NCI-H345 (cell line): ENCODE measurements at places on chromosomes 6 and 20.

DNA sequence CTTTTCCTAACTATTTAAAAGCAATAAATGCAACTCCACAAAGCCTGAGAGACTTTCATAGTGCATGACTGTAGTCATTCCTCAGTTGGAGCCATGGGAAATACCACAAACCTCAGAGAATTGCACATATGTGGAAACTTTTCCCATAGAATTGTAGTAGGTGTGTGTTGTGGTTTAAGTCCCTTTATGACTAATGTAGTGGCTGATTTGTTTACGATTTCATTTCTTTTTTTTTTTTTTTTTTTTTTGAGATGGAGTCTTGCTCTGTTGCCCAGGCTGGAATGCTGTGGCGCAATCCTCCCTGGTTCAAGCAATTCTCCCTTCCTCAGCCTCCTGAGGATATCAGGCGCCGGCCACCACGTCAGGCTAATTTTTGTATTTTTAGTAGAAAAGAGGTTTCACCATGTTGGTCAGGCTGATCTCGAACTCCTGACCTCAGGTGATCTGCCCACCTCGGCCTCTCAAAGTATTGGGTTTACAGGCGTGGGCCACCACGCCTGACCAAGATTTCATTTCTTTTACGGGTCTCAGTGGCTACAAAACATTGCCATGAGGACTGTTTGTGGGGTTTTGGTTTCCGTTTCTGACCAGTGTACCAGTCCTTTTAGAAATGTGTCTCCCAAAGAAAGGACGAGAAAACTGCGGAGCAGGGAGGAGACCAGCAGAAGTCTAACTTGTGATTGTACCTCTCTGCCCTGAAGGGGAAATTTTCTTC, 212.1 kb upstream of the MARCKS start:
- DNase-seq, result no peak

DNA sequence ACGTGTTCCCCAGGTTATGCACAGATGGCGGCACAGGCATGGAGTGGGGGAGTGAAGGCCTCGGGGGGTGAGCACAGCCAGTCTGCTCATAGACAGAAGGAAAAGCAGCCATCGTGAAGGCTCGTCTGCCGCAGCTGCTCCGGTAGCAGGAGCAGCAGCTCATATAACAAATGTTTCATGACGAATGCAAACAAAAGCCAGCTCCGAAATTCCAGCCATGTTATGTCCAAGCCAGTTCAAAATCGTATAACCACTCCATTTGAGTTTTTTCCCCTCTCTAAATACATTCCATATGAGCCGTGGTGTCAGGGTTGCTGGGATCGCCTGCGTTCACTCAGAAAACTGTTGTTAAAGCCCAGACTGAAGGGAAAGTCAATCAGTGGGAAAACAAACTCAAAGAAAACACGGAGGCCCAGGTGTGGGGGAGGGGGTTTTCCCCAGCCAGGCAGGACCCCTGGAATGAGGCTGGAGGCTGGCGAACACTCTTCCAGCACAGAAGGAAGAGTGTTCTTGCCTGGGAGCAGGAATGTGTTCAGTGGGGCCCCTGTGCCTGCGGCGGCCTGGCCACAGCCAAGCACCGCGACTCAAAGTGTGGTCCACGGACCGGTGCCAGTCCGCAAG, 280.4 kb upstream of the TAB2 start:
- no peak for DNase-seq

- DNase-seq, result no peak
Measured at GRCh38 chr20:14824996-14825395, 487.6 kb upstream of the FLRT3 start.

GRCh38 chr6:32627831-32628230, 9.4 kb upstream of the HLA-DQA1 start:
- DNase-seq, result no peak

DNA sequence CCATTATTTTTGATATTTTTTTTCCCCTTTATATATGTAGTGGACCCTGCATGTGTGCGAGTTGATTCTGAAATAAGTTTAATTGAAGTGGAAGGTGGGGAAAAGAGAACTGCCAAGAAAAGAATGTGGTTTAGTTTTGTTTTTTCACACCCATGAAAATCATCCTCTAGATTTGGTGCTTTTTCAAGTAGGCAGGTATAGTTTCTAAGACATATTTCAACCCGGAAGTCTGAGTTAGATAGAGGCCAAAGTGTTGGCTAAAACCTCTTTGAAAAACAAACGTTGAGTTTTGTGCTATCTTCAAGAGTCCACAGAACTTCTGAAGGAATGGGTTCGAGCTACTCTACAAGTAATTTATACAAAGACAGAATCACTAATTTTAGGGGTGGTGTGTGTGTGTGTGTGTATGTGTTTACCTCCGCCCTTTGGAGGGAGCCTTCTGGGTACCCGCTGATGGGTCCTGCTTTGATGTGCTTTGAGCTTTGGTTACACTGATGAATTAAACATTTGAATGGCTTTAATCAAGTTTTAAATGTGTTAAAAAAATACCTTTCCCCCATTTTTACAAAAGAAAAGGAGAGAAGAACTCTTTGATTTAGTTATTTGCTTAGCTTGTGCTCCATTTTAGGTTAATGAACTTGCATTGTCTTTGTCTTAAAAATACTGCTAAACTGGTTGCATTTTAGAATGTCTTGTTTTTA, 2.5 kb downstream of the RREB1 start:
- no peak for DNase-seq

- peak; percentile 36 for DNase-seq
Measured at GRCh38 chr6:138162111-138162954, 594 bp downstream of the ARFGEF3 start.

GRCh38 chr6:156175971-156176421, 601.2 kb upstream of the ARID1B start:
- DNase-seq, result peak; percentile 83

DNA sequence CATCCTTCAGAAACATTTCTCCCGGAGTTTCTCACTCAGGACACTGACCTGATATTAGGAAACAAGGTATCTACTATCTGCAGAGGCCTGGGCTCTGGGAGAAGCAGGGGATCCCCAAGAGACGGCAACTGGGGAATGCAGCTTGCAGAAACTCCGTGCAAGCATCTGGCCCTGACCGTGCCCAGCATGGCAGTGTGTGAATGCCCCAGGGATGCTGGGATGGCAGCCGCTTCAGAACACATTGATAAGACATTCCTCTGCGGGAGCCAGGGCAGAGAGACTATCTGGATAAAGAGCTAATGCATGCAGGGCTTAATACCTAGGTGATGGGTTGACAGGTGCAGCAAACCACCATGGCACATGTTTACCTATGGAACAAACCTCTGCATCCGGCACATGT, 55.4 kb downstream of the NFATC2 start:
- no peak for DNase-seq

- DNase-seq, result no peak
Measured at GRCh38 chr6:168713839-168714238, 272.9 kb downstream of the SMOC2 start.

DNA sequence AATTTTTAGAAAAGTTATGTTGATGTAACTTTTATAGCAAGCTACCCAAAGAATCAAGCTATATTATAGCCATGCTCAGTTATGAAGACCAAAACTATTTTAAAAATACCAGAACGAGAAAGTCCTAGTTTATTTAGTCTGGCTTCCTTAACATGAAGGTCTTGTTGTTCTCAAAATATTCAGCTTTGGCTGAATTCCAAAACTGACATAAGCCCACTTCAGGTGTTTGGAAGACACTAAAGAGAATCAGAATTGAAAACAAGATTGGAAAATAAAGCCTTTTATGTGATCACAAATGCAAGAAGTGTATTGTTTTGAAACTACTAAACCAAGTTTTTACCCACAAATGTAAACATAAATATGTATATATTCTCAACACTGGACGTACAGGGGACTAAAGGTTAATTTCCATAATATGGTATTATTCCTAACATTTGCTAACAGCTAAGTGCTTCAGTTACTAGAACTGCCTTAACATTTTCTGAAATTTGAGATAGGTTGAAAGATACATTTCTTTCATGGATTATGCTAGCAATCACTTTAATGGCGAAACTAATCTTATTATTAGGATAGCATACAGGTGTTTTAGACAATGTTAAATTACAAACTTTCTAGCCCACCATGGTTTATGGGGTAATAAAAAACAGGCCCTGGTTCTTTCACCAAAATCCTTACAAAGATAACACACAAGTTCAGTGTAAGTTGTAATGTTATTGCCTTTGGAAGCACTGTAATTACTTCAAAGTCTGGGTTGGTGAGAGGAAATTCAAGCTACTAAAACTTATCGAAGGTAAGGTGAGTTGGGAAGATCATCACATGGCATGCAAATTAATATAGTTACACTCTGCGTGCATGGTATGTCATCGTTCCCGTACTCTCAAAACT, 1.6 kb downstream of the MAP3K5 start:
- DNase-seq, result peak; percentile 38

- no peak for DNase-seq
Measured at GRCh38 chr6:11324453-11325015, 92.1 kb upstream of the NEDD9 start.

DNA sequence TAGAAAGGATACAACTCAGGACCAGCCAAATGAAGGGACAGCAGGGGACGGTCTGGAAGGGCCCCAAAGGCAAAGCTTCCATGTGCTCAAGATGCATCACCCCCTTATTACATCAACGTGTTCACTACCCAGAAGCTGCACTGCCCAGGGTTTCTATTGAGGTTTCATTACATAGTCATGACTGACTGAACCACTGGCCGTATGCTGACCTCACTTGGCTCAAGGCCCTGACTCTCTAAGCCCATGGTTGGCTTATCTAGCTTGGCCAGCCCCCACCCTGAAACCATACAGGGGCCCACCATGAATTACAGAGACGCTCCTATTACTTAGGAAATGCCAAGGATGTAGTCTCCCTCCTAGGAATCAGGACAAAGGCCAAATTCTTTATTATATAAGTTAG, 179.4 kb downstream of the FOXC1 start:
- DNase-seq, result no peak

GRCh38 chr6:158737710-158738615, 81.2 kb downstream of the EZR start:
- DNase-seq, result no peak

- DNase-seq, result no peak
Measured at GRCh38 chr6:45436544-45437438, 59.1 kb upstream of the SUPT3H start.

GRCh38 chr20:60078351-60079250, 120.4 kb downstream of the CDH26 start:
- DNase-seq, result no peak

GRCh38 chr6:71349976-71350615, 61.5 kb downstream of the OGFRL1 start:
- no peak for DNase-seq

- no peak for DNase-seq
Measured at GRCh38 chr6:38272222-38272621, 367.5 kb downstream of the BTBD9 start.

DNA sequence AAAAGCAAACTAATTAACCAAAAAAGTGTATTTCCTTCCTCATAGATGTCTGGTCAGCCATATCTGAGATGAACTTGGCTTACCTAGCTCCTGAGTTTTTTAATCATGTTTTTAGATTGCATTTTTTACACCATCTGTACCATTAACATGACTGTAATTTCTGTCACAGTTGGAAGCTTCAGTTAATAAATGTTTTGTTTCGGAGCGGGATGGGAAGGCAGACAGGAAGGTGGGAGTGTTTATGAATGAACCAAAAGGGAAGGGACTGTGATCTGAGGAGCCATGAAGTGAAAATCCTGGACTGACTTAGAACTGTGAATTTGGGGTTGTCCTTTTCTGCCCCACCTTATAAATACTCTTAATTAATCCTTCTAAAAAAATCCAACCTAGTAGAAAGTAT, 445.6 kb upstream of the SOX4 start:
- no peak for DNase-seq

GRCh38 chr6:11724286-11724685, 54.3 kb downstream of the ADTRP start:
- DNase-seq, result no peak

DNA sequence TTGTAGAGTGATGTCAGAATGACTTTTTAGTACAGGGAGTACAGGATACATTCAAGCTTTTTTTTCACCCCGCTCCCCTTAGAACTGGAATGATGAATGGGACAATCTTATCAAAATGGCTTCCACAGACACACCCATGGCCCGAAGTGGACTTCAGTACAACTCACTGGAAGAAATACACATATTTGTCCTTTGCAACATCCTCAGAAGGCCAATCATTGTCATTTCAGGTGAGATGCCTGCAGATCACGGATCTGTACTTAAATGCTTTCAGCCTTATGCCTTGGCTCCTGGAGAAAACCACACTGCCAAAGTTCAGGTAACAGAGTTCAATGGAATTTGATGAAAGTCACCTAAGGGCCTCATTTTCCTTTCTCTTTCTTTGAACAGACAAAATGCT, 8.5 kb downstream of the TNFAIP3 start:
- DNase-seq, result no peak

GRCh38 chr6:3372184-3372846, 84.5 kb downstream of the SLC22A23 start:
- DNase-seq, result no peak

GRCh38 chr6:33768644-33769120, 20.2 kb downstream of the LEMD2 start:
- peak; percentile 30 for DNase-seq

DNA sequence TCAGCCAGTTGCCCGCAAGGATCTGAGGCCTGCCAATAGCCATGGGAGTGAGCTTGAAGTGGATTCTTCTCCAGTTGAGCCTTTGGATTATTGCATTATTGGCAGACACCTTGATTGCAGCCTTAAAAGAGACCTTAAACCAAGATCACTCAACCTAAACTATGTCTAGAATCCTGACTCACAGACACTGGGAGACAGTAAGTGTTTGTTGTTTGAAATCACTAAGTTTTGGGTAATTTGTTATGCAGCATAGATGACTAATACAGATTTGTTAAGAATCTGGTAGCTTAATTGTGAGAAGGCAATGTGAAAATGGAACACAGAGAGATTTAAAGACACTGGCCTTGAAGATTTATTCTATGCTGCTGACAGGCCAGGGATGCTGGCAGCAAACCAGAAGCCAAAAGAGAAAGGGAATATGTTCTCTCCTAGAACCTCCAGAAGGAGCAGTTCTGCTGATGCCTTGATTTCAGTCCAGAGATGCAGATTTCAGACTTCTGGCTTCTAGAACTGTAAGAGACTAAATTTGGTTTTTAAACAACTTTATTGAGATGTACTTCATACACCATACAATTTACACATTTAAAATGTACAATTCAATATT, 17.6 kb downstream of the SIRPD start:
- DNase-seq, result no peak

GRCh38 chr6:44508646-44509045, 121.1 kb downstream of the CDC5L start:
- DNase-seq, result no peak

DNA sequence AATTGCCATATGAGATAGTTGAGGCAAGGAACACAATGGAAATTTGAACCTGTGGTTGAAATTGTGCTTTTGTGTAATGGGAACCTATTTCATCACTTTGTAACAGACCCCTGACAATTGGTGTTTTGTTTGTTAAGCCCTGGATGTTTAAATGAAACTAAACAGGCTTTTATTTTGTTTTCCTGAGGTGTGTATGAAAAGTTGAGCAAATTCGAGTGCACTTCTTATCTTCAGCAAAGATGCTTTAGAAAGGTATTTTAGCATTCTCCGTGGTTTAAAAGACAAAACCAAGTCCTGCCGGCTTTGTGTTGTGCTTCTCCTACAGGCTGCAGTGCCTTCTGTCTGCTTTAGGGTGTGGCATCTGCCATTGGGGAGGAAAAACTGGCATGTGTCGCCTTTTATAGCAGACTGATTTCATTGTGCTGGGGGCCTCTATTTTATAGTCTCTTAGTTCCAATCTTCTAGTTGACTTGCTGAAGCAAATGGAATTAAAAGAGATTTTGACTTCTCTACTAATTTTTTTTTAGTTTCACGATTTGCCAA, 2.2 kb upstream of the ARID1B start:
- DNase-seq, result peak; percentile 65

- no peak for DNase-seq
Measured at GRCh38 chr20:432208-432607, 24.1 kb downstream of the RBCK1 start.

- DNase-seq, result no peak
Measured at GRCh38 chr20:661474-662270, 8.7 kb upstream of the SRXN1 start.
